ENCODE measurements at places on chromosomes 3 and 15.
A peak's percentile ranks its signal among the peaks of the same experiment; 100 is the strongest.

GRCh38 chr3:37537914-37538691 is 323.6 kb upstream of the CTDSPL start:
- peak; percentile 57 for DNase-seq

- no peak for DNase-seq
These were observed 313.9 kb downstream of the POLQ start for GRCh38 chr3:121231872-121232271.

DNA sequence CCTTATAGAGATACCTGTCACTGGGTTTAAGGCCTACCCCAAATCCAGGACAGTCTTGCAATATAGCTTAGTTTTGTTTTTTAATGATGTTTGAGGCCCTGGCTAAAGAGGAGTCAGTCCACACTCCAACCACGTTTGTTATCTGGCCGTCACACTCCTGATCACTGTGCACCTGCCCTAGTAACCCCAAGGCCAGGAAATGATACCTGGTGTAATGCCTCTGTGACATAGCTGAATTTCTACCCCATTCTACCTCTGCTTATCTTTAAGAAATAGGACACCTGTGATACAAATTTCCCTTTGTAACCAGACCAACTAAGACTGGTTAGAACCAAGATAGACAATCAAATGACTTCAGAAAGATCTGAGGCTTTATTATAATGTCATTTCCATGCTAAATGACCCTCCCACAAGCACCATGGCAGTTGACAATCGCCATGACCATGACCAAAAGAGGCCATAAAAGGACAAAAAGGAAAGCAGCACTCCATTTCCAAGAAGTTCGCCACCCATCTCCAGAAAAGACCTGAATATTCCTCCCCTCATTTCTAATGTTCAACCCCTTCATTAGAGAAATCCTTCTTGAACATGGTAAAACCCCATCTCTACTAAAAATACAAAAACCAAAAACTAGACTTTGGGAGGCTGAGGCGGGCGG is 4.8 kb upstream of the RTP3 start:
- no peak for DNase-seq

- DNase-seq, result no peak
These were observed 104.9 kb upstream of the TGFBR2 start for GRCh38 chr3:30501526-30501925.

- no peak for DNase-seq
These were observed 3.9 kb downstream of the ABHD6 start for GRCh38 chr3:58241306-58242044.

GRCh38 chr3:120852412-120852811 is 55.6 kb upstream of the STXBP5L start:
- no peak for DNase-seq

- peak; percentile 71 for DNase-seq
These were observed 13.0 kb downstream of the SV2B start for GRCh38 chr15:91113030-91113429.

DNA sequence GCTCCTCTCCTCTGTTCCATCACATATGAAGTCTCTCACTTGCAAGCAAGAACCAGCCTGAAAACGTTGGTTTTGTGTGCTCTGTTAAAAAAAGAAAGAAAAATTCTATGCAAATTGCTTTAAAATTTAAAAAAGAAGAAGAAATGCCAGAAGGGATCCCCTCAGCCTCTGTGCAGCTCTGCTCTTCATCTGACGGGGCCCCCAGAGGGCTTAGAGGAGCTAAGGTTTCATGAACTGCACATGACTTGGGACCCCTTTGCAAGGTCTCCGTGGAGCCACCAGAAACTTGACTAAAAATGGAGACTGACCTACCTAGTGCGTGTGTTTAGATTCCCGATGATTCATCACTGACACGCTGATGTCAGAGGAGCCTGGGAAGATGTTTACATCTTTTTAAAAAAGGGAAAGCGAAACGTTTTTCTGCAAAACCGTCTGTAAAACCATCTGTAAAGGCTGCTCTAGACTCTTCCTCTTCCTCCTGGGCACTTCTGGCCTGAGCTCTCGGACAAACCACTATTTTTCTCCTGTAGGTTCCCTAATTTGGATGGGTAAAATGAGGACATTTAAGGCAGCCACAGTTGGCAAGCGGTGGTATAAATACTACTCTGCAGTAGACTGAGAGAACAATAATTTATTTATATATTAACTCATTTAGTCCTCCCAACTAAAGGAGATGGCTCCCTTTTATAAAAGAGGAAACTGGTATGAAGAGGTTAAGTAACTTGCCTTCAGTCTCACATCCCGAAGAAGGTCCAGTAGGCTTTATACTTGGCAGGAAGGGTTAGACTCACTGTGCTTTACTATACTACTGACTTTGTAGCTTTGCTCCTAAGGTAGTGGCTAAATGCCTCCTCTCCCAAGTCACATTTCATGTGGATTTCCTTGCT is 67.2 kb upstream of the POLG start:
- no peak for DNase-seq

DNA sequence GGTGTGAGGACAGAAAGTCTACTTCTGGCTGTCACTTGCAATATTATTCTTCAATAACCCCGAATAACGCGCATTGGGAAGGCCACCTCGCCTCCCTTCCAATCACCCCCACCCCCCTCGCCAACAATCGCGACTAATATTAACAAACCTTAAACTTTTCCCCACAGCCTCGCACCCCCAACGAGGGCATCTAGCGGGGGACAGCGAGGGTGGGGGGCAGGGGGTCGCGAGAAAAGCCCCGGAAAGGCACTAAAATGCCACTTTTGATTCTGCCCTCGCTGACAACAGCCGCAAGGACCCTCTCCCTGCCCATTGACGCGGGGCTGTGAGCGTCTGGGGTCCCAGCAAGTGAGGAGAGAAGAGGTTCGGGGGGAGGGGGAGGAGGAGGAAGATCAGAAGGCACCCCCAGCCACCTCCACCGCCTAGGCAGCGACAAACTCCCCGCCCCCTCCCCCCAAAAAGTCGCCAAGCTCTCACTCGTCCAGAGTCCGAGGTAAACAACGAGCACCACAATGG is 868 bp downstream of the SATB1 start:
- peak; percentile 38 for DNase-seq

DNA sequence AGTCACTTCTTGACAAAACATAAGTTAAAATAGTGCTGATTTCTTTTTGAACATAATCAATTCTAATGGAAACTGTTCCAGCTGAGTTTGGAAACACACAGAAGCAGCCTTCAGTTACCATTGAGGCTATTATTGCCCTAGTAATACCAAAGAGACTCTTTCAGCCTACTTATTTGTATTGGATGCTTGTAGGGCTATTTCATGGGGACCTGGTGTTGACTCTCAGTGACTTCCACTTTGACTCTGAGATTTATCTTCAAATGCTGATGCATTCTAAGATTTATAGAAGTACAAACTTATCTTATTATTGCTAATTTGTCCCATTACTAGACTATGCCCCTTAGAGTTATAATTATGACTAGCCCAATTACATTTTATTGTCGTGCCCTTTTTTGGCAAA is 67.4 kb downstream of the CMSS1 start:
- no peak for DNase-seq

DNA sequence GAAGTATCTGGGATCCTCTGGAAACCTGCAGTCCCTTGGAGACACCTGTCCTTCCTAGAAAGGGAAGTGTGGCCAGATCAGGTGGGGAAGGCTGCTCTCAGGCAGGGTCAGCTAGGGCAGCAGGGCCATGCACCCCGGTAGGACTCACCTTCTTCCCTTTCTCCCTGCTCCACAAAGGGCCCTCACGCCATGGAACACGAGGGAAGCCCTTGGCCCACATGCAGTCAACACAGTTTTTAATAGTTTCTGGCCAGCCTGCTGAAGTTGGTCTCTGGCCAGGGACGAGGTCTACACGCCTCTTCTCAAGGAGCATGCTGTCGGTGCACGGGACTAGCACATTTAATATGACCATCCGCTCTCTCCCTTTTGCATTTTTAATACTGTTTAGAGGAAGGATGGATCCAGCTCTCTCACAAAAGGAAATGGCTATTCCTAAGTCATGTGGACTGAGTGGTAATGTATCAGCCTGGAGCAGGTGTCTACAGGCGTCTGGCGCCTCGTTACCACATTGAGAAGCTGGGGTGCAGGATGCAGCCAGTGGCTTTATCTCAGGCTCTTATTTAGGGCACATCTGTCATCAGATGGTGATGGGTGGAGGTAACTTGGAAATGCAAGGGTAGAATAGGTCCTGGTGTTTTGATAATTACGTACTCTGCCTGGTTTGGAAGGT is 153.9 kb downstream of the KLF13 start:
- DNase-seq, result peak; percentile 96

All from NCI-H524 (cell line).